Effector memory CD4-positive, alpha-beta T cell (primary cell): ENCODE measurements at places on chromosomes 1 and 21.

DNA sequence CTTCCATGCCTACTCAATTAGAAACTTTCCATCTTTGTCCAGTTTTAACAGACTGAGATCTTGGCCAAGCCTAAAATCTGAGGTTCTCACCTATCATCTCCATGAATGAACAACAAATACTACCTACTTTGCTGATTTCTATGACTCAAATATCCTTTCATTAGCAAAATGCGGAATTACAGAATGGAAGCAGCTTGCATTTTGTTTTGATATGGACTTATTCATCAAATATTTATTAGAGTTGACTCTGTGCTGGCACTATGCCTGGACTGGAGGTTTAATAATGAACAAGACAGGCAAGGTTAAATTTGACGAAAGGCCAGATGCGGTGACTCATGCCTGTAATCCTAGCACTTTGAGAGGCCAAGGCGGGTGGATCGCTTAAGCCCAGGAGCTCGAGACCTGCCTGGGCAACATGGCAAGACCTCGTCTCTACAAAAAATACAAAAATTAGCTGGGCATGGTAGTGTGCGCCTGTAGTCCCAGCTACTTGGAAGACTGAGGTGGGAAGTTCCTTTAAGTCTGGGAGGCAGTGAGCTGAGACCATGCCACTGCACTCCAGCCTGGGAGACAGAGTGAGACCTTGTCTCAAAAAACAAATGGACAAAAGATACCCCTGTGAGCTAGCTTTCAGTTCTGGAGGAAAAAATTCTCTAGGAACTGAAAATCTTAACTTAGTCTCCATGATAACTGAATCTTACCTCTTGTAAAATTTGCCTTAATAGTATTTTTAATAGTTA lies 29.4 kb upstream of the SOD1 start:
- no peak for DNase-seq

- DNase-seq, result no peak
Measured at GRCh38 chr1:96521994-96522760, 199.4 kb upstream of the PTBP2 start.

GRCh38 chr1:117591252-117591651 lies 14.6 kb upstream of the TENT5C start:
- DNase-seq, result no peak

DNA sequence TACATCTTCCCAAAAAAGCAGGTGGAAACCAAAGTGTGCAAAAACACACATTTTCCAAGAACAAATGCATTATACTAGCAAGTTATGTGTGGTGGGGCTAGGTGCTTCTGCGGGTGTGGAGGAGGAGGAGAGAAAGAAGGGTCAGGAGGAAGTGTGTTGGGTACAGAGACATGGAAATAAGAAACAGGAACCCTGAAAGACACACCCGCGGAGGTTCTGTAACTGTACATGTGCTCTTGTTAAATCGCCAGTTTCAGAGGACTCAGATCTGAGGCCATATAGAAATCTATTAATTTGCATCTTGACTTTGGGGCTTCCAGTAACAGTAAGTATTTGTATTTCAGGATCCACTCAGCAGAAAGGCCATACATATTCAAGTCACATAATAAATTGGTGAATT lies 30.9 kb downstream of the ERG start:
- no peak for DNase-seq

GRCh38 chr1:49854741-49855140 lies 169.0 kb downstream of the AGBL4 start:
- no peak for DNase-seq

DNA sequence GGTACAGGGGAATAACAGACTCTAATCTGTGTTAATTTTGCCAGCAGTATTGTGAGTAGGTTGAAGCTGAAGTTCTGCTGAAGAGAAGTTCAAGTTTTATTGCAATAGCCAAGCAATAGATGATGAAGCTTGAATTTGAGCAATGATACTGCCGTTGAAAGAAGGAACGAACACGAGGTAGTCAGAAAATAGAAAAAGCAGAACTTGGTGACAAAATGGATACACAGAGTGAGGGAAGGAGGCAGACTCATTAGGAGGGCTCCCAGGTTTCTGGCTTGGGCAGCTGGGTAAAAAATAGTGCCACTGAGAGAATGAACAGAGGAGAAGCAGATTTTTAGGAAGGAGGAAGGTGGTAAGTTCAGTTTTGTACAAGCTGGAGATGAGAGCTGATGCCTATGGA lies 22.3 kb upstream of the AGO1 start:
- no peak for DNase-seq

GRCh38 chr1:155007251-155007828 lies 4.7 kb downstream of the ZBTB7B start:
- DNase-seq, result no peak

- no peak for DNase-seq
Measured at GRCh38 chr21:15327637-15328265, 263.0 kb upstream of the NRIP1 start.

- DNase-seq, result no peak
Measured at GRCh38 chr1:222529916-222530315, 18.0 kb downstream of the HHIPL2 start.

- DNase-seq, result no peak
Measured at GRCh38 chr1:21886486-21887215, 50.5 kb downstream of the HSPG2 start.

GRCh38 chr21:37071561-37072273 lies 1.2 kb downstream of the PIGP start:
- no peak for DNase-seq

DNA sequence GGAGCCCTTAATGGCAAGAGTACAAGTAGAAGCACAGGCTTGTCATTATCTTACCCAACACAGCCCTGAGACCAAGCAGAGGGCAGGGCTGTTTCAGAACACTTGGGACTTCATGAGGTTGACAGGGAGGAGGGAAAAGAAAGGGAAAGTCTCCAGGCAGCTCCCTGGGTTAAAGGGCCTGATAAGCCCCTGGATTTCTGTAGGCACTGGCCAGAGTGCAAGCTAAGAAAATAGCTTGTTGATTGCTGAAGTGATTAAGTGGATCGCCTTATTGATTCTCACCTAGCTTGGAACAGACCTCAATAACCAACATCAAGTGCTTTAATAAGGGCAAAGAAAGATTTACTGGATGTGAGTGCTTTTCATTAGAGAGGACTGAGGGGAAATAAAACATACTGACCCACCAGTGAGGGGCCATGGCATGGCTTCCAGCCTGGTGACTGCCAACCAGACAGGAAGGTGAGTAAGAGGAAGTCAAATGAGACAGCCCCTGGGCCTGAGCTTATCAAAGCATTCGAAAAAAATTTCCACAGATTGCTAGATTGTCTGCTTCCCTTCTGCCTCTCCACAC lies 121.4 kb upstream of the NFIA start:
- no peak for DNase-seq

GRCh38 chr1:163844459-163844858 lies 522.7 kb downstream of the NUF2 start:
- no peak for DNase-seq

DNA sequence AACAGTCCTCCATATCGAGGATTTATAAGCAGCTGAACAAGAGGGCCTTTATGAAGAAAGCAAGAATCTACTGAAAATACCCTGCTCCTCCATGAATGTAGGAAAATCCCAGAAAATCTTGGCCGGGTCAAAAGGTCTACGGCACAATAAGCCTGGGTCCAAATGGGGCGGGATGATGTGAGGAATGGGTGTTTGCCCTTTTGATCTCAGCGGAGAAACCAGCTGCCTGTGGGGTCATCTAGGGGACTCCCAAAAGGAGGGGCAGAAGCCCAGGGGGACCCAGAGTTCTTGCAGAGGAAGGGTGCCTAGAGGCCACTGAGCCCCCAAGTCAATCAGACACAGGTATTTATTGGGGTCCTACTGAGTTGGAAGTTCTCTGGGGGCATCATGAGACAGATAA lies 11.4 kb upstream of the PIGR start:
- no peak for DNase-seq

DNA sequence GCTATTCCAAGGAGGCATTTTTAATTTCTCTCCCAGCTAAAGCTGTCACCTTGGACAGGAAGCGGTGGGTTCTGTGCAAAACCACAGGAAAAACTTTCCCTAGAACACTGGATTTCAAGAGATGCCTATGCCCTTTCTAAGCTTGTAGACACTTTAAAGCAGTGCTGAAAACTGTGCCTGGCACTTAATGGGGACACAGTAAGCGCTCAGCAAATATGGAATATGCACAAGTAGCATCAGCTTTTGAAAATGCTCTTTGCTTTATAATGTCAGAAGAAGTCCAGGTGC lies 50.9 kb upstream of the TARBP1 start:
- no peak for DNase-seq

GRCh38 chr1:3323021-3323795 lies 131.3 kb upstream of the ARHGEF16 start:
- DNase-seq, result no peak

GRCh38 chr1:204431310-204432184 lies 19.9 kb upstream of the PPP1R15B start:
- peak; percentile 46 for DNase-seq

GRCh38 chr1:178774263-178774662 lies 49.2 kb downstream of the RALGPS2 start:
- DNase-seq, result no peak

DNA sequence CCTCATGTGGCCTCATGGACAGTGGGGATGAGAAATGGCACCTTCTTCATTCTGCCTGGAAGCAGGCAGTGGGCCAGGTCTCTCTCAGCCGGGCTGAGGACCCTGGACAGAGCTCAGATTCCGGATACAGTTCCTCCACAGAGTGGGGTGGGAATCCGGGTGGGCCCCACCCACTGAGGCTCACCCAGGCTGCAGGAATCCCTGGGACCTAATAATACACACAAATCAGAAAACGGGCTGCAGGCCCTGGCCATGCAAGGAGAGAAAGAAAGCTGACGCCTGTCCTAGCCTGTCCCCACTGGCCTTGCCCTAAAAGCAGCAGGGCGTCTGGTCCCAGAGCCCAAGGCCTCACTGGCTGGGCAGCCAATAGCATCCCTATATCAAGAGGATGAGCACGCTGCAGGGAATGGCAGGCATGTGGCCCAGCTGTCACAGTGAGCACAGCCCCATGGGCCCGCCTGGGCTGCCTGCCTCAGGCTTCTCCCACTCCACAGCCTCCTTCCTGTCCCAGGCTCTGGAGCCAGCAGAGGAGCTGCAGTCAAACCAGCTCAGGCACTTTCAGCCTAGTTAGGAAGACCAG lies 25.3 kb downstream of the ACTA1 start:
- DNase-seq, result no peak

- DNase-seq, result no peak
Measured at GRCh38 chr1:180662709-180663108, 30.9 kb downstream of the XPR1 start.

GRCh38 chr1:222394224-222394623 lies 153.7 kb downstream of the HHIPL2 start:
- DNase-seq, result no peak

- DNase-seq, result no peak
Measured at GRCh38 chr1:2247760-2248126, 19.6 kb downstream of the SKI start.

DNA sequence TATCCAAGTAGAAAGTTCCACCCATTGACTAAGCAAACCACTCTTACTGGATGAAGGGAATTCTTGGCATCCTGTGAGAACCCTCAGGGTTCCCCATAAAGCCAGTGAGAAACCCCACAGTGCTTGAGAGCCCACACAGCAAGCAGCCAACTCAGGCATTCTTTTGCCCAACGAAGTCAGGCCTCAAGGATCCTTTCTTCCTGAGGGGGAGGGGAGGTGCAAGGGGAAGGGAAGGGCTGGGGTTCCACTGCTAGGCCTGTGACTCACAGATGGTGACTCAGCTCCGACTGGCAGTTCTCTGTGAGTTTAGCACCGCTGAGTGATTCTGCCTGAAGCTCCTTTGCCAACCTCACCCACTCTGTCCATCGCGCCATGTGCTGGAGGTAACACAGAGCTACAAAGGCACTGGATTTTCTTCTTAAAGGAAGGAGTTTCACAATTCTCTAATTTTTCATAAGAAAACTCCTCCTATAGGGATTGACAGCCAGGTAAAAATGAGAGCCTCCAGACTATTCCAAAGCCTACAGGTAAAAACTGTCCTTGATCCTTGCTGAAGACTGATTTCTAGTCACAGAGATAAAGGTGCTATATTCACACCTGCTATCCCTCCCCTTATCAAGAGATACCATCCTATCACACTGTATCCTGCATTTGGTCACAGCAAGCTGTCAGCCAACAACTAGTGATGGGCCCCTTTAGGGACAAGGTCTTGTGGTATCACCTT lies 4.8 kb downstream of the ENO1 start:
- DNase-seq, result peak; percentile 45

GRCh38 chr1:159428536-159428935 lies 3.5 kb upstream of the OR10J4 start:
- DNase-seq, result no peak

DNA sequence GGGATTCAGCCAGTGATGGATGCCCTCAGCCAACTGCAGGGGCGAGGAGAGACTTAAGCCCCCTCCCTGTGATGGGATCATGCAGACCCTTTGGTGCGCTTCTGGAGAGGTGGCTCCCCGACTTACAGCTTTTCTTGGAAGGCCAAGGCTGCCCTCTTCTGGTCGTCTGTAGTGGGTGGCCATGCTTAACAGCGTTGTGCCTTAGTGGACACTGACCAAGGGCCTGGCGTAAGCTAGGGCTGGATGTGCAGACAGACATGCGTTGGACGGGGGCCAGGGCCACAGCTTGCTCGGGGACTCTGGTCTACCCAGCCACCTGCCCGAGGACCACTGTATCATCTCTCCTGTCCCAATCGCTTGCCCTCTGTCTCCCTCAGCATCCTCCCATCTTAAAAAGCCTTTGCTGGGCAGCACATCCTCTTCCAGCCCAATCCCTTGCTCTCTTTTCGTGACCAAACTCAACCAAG lies 5.5 kb downstream of the AZIN2 start:
- peak; percentile 12 for DNase-seq

DNA sequence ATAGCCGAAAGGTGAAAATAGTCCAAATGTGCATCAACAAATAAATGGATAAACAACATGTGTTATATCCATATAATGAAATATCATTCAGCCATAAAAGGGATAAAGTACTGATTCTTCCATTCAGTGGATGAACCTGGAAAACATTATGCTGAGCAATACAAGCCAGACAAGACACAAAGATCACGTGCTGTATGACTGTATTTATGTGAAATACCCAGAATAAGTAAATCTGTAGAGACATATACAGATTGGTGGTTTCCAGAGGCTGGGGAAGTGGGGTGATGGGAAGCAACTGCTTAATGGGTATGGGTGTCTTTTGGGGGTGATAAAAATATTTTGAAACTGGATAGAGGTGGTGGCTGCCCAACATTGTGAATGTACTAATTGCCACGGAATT lies 13.3 kb upstream of the GSTM4 start:
- DNase-seq, result no peak

GRCh38 chr1:41032147-41032546 lies 10.6 kb upstream of the SLFNL1 start:
- no peak for DNase-seq

- no peak for DNase-seq
Measured at GRCh38 chr1:29736582-29737188, 500.4 kb downstream of the PTPRU start.

GRCh38 chr1:100835866-100836842 lies 58.5 kb downstream of the EXTL2 start:
- no peak for DNase-seq

- no peak for DNase-seq
Measured at GRCh38 chr1:24862775-24863483, 67.1 kb downstream of the RUNX3 start.

GRCh38 chr1:109837852-109838570 lies 72.6 kb upstream of the CSF1 start:
- no peak for DNase-seq

- DNase-seq, result no peak
Measured at GRCh38 chr1:101408212-101409042, 171.6 kb downstream of the S1PR1 start.

- DNase-seq, result no peak
Measured at GRCh38 chr1:8203056-8203455, 114.9 kb upstream of the SLC45A1 start.

GRCh38 chr1:1906185-1907097 lies 8.6 kb upstream of the CALML6 start:
- peak; percentile 49 for DNase-seq
